Nucleus accumbens (tissue), 56 donors: ENCODE measurements at places on chromosomes 3 and 15.

DNA sequence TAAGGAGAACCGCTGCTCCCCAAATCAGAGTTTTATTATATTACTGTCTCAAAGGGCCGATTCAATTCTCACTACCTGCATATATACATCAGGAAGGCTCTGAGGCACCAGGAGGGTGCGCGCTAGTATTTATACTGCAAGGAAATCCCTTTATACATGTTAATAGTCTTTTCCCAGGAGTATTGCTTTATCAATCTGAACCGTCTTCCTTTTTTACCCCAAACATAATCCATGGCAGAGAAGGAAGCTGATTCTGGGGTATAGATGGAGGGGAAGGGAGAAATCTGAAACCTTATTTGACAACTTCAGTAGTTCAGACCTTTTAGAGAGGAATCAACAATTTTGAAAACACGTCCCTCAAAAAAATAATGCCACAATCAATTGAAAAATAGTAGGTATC is at the start of gene POU1F1:
Gene POU1F1 (minus strand): TSS at position 101 of the 400 bp plus-strand sequence. CDS start 122 bp downstream, outside the sequence.
- DNase-seq: no peak

DNA sequence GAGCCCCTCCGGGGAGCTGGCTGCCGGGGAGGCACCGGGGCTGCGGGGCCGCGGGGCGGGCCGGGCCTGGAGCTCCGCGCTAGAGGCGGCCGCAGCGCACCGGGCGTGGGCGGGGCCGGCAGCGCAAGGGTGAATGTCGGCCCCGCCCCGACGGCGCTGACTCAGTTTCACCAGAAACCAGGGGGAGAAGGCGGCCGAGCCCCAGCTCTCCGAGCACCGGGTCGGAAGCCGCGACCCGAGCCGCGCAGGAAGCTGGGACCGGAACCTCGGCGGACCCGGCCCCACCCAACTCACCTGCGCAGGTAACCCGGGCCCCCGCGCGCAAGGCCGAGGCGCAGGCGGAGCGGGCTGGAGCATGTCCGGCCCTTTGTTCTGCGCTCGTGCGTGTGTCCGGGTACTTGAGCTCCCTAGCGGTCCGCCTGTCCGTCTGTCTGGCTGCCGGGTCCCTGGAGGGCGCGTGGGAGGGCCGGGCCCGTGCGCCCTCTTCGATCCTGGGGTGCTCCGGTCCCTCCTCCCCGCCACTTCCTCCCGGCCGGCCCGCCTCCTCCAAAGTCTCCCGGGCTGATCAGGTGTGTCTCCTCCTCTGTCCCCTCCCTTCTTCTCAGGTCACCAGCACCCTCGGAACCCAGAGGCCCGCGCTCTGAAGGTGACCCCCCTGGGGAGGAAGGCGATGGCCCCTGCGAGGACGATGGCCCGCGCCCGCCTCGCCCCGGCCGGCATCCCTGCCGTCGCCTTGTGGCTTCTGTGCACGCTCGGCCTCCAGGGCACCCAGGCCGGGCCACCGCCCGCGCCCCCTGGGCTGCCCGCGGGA is at the start of gene SPINT1:
Gene SPINT1 (plus strand): TSS at position 164 of the 811 bp plus-strand sequence. CDS start 507 bp downstream, at position 671.
- DNase-seq: no peak

DNA sequence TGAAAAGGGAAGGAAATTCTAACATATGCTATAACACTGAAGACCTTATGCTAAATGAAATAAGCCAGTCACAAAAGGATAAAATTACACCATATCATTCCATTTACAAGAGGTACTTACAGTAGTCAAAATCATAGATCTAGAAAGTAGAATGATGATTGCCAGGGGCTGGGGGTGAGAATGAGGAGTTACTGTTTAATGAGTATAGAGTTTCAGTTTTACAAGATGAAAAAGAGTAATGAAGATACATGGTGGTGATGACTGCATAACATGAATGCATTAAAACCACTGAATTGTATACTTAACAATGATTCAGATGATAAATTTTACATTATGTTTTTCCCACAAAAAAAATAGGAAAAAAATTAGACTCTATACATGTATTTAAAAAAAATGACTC is 152.6 kb downstream of the SCAPER start:
- DNase-seq: no peak

- no peak for DNase-seq
Observed at GRCh38 chr3:5607581-5607980, 420.1 kb downstream of the EDEM1 start.

GRCh38 chr3:186081678-186082077 is 27.2 kb downstream of the ETV5 start:
- no peak for DNase-seq

DNA sequence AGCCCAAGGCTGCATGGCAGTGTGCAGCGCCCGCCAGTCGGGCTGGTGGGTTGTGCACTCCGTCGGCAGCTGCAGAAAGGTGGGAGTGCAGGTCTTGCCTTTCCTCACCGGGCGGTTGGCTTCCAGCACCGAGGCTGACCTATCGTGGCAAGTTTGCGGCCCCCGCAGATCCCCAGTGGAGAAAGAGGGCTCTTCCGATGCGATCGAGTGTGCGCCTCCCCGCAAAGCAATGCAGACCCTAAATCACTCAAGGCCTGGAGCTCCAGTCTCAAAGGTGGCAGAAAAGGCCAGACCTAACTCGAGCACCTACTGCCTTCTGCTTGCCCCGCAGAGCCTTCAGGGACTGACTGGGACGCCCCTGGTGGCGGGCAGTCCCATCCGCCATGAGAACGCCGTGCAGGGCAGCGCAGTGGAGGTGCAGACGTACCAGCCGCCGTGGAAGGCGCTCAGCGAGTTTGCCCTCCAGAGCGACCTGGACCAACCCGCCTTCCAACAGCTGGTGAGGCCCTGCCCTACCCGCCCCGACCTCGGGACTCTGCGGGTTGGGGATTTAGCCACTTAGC is 4.3 kb downstream of the ISL2 start:
- DNase-seq: no peak

DNA sequence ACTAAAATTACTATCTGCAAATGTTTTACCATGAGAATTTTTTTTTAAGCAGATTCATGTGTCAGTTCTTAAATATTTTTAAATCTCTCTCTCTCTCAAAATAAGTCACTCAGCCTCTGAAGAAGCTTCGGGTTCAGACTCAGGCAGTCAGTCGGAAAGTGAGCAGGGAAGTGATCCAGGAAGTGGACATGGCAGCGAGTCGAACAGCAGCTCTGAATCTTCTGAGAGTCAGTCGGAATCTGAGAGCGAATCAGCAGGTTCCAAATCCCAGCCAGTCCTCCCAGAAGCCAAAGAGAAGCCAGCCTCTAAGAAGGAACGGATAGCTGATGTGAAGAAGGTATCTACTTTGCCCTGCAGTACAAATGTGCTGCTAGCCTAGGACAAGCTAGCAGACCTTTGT is 24.1 kb downstream of the CHD2 start:
- DNase-seq: no peak

DNA sequence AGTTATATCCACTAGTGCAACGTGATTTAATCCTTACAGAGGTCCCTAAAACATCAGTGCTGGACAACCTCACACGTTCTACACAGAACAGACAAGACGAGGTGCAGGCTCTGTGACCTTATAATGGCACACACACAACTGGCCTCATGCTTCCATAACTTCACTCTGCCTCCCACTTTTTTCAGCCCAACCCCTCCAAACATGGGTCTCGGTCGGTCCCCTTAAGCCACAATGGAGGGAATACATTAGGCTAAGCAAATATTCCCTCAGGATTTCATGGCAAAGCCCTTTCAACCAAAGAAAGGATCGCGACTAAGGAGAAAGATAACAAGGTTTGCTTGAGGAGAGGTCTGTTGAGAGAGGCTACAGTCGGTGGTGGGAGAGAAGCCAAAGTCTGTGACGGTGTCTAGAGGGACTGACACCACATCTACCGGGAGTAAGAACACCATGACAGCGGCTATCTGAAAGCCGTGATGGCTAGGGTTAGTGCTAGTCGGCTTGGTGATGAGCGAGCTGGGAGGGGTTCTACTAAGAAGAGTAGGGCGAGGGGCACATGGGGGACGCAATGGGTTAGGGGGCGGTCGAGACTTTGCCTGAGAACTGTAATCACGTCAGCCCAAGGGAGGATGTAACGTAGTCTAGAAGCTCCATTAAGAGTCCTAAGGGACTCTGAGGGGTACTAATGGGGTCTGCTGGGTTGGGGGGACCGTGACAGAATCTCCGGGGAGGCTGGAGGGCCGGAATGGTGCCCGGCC is 1.0 kb downstream of the MYO9A start:
- DNase-seq: no peak

DNA sequence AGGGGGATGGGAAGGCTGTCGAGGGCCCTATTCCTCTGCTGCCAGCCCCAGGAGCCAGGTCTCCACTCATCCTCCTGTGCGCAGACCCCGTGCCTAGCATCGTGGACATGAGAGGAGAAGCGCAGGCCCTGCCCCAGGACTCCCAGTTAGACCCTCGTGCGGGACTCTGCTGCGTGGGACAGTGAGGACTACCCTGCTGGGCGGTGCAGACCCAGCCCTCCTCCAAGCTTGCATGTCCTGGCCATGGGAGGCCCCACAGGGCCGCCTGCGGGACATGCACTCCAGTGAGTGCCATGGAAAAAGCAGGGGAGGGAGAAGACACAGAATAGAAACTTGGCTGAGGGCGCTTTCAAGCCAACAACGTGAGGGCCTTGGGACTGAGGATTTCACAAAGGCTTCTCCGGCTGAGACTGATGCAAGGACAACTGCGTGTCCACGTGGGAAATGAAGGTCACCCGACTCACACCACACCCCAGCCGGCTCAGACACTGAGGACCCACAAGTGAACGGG is 62.6 kb upstream of the IQSEC1 start:
- DNase-seq: no peak

GRCh38 chr3:149532489-149533180 is 58.1 kb downstream of the TM4SF4 start:
- DNase-seq: peak; percentile 7

DNA sequence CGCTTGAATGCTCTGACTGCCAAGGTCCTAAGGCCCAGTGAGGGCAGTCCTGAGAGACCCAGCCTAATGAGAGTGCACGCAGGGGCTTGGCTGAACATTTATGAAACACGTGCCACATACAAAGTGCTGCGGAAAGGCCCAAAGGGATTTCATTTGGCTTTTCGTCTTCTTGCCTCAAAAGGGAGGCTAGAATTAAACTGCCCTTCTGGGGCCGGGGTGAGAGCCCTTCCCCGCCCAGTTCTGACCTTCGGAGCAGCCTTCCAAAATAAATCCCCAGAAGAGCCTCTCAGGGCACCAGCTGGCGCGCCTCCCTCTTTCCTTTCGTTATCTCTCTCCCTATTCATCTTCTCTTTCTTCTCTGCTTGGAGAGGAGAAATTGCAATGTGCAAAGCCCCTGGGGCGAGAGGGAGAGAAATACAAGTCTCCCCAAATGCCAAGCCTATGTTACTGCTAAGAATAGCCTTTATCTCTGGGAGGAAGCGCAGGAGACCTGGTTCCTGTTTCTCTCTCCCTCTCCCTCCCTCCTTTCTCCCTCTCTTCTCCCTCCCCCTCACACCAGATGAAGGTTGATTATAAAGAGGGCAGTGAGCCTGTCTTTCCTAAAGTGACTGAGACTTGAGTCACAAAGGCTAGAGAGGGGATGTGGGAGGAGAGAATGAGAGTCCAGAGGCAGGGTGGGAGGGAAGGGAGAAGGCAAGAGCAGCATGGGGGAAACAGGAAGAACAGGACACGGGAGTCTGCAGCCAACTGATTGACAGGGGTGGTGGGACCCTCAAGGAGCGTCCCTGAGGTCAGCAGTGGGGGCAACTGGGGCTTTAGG is 36.7 kb upstream of the NDUFB4 start:
- DNase-seq: peak; percentile 55

- DNase-seq: no peak
Observed at GRCh38 chr3:178236555-178237277, 299.5 kb upstream of the KCNMB2 start.

- DNase-seq: no peak
Observed at GRCh38 chr15:64162478-64162868, 349 bp downstream of the PPIB start.

GRCh38 chr15:39587096-39587721 is 6.3 kb downstream of the THBS1 start:
- no peak for DNase-seq

DNA sequence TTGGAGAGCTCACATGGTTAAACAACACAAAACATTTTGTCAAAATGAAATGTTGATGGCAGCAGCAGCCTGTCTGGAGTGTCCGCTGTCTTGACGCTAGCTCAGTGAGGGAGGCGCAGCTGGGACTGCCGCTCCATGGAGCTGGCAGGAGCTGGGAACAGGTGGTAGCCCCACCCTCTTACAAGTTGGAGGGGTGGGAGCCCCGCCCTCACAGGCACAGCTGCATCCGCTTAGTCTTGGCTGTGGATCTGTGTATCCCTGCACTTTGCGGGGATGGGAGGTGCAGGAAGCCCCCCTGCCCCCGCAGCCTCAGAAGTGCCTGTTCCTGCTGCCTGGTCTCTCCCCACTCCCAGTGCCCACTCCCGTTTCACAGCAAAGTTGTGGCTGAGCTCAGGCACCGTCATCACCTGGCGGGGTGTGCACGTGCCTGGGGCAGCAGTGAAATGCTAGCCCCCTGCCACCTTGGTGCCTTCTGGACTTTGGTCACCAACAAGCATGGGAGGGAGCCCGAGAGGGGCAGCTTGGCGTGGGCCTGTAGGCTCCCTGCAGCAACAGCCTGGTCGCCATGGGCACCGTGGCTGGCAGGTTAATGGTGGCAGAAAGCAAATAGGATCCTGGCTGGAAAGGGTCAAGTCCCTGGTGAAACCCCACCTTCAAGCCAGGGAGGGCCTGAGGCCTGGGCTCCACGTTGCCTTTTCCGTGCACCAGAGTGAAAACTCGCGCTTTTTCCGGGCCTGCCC is 53.8 kb upstream of the CADM2 start:
- no peak for DNase-seq

GRCh38 chr15:38605744-38606143 is 41.1 kb upstream of the RASGRP1 start:
- DNase-seq: no peak

- no peak for DNase-seq
Observed at GRCh38 chr15:99305761-99306505, 54.7 kb downstream of the LRRC28 start.

DNA sequence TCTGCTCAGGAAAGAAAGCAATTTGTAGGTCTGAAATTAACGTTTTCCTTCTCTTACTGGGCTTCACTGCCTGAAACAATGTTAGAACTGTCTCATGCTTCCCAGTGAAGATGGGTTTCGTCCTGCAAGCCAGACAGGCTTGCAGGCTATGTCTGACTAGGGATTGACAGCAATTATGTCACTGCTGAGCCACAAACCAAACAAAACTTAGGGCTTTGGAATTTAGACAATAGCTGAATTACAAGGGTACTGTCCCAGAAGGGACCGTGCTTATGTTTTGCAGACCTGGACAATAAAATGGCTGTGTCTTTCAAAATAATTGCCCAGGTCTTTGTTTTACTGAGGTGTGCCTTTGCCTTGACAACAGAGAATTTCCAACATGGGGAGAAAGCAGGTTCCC is 46.3 kb upstream of the CCDC80 start:
- no peak for DNase-seq

- DNase-seq: no peak
Observed at GRCh38 chr3:150038830-150039229, 68.1 kb upstream of the PFN2 start.

DNA sequence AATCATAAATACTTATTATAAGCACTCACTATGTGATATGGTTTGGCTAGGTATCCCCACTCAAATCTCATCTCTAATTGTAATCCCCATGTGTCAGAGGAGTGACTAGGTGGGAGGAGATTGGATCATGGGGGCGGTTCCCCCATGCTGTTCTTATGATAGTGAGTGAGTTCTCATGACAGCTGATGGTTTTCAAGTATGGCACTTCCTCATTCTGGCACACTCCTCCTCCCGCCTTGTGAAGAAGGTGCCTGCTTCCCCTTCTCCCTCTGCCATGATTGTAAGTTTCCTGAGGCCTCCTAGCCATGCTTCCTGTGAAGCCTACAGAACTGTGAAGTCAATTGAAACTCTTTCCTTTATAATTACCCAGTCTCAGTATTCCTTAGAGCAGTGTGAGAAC is 53.3 kb upstream of the CHMP2B start:
- DNase-seq: no peak

- DNase-seq: no peak
Observed at GRCh38 chr15:63354821-63355650, 26.6 kb downstream of the CA12 start.
